Neural crest cell (in vitro differentiated cells): ENCODE measurements at places on chromosomes 7 and 10.
A peak's percentile ranks its signal among the peaks of the same experiment; 100 is the strongest.

GRCh38 chr10:77516575-77516974 lies 121.0 kb downstream of the KCNMA1 start:
- no peaks in the 10 kb centered on the region for H3K36me3 ChIP-seq
- no peak overlapping the region for H3K4me3 ChIP-seq
- no peaks in the 10 kb centered on the region for H3K27me3 ChIP-seq
- no peak for DNase-seq
- no peak overlapping the region for H3K27ac ChIP-seq
- peaks cover 15% of the 10 kb centered on the region for H3K4me1 ChIP-seq

DNA sequence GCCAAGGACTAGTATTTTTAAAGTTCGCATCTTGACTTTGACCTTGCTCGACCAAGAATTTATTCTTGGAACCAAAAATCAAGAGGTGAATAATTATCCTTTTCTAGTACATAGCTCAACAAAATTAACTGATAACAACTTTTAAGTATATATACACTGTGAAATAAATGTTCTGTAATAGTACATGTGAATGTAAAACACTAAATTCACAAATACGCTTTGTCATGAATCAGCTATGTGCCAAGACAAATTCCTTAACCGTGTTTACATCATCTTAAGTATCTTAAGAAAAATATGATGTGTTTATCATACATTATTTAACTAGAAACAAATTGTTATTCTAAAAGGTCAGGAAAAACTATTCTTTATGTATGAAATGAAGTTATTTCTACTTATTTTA lies 83.3 kb downstream of the CUL2 start:
- peaks cover 19% of the 10 kb centered on the region for H3K4me1 ChIP-seq
- H3K36me3 ChIP-seq: peaks cover 12% of the 10 kb centered on the region
- DNase-seq: no peak
- no peak overlapping the region for H3K27ac ChIP-seq
- no peaks in the 10 kb centered on the region for H3K27me3 ChIP-seq

GRCh38 chr10:49273082-49273465 lies 25.9 kb upstream of the C10orf71 start:
- no peaks in the 10 kb centered on the region for H3K36me3 ChIP-seq
- no peaks in the 10 kb centered on the region for H3K27me3 ChIP-seq
- H3K27ac ChIP-seq: no peak overlapping the region
- DNase-seq: no peak
- no peak overlapping the region for H3K4me3 ChIP-seq

DNA sequence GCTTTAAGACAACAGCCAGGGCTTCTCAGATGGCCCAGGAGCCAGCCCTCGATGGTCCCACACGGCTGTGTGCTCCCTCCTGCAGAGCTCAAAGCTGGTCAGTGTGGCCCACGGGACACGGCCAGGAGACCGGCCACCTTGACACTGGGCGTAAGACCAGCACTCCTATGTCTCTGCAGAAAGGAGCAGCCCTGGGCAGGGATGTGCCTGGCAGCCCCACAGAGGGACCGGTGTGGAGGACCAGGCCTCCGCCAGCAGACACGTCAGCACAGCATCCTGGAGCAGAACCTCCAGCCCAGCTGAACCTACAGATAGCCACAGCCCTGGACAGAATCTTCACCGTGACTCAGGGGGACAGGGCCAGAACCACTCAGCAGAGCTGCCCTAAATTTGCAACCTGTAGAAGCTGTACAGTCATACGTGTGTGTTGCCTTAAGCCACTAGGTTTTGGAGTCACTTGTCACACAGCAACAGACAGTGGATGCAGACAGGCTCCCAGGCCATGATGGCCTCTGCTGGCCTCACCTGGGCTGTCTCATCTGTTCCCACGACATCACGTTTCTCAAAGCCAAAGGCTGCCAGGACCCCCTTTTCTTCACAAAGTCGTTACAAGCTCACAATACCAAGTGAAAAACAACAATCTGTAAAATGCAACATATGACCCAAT lies 132.4 kb downstream of the DIP2C start:
- peaks cover 58% of the 10 kb centered on the region for H3K4me1 ChIP-seq
- peak overlapping the region; percentile 35 for H3K4me3 ChIP-seq
- no peaks in the 10 kb centered on the region for H3K36me3 ChIP-seq

GRCh38 chr7:2633538-2634266 lies 1.9 kb downstream of the TTYH3 start:
- H3K4me1 ChIP-seq: peaks cover 38% of the 10 kb centered on the region
- H3K4me3 ChIP-seq: peak overlapping the region; percentile 97
- H3K27ac ChIP-seq: peak overlapping the region; percentile 71

- peaks cover 44% of the 10 kb centered on the region for H3K4me1 ChIP-seq
- no peak overlapping the region for H3K27ac ChIP-seq
- no peak for DNase-seq
- no peaks in the 10 kb centered on the region for H3K27me3 ChIP-seq
These were observed 78.4 kb upstream of the UNC5B start for GRCh38 chr10:71133710-71134686.

- H3K4me3 ChIP-seq: no peak overlapping the region
- no peaks in the 10 kb centered on the region for H3K27me3 ChIP-seq
- peaks cover 20% of the 10 kb centered on the region for H3K4me1 ChIP-seq
- no peak overlapping the region for H3K27ac ChIP-seq
These were observed 368.9 kb downstream of the SORCS1 start for GRCh38 chr10:106795619-106796018.

DNA sequence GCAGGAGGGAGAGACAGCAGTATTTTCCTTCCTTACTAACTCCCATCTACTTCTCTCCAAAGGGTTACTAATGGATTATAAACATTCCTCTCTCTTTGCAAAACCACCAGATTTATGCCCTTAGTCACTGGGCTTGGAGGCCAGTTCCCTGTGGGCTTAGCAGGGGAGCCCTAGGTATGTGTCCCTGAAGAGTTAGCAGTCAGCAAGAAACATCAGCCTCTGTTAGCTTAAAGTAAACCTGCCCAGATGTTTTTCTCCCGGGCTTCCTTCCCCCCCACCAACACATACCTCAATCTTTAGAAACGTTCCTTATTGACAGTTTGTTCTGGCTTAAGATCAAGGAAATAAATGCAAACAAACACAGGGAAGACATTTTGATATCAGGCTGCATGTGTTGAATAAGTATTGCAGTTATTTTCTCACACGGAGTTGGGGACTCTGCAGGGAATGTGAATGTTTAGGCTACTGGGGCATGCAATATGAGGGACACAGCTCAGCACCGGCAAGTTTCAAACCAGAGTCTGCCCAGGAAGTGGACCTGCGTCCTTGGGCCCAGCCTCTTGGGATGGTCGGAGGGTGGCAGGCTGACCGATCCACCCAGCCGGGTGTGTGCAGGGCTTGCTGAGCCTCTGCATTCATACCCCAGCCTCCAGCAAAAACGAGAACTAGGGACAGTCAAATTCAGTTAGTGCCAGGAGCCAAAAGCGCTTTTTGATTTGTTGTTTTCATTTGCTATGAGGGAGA lies 252.0 kb upstream of the GRB10 start:
- no peak overlapping the region for H3K27ac ChIP-seq
- peaks cover 3% of the 10 kb centered on the region for H3K27me3 ChIP-seq

DNA sequence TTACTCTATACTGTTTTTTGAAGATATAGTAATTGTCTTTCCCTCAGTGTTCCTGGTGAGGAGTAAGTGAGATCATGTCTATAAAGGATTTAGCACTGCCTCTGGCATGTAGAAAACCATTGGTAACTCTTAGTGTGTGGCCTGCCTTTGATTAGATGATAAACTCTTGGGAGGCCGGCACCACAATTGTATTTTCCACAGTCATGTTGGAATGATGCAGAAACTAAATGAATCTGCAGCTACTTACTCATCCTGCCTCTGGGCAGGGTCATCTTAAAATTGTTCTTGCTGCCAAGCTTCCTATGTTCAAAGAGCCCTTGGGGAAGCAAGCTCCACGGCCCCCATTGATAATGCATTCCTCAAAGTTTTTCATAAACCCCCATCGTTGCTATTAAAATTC lies 204.6 kb downstream of the ANKRD7 start:
- H3K36me3 ChIP-seq: peaks cover 6% of the 10 kb centered on the region
- no peak for DNase-seq
- no peaks in the 10 kb centered on the region for H3K4me1 ChIP-seq
- H3K4me3 ChIP-seq: no peak overlapping the region
- H3K27ac ChIP-seq: no peak overlapping the region

DNA sequence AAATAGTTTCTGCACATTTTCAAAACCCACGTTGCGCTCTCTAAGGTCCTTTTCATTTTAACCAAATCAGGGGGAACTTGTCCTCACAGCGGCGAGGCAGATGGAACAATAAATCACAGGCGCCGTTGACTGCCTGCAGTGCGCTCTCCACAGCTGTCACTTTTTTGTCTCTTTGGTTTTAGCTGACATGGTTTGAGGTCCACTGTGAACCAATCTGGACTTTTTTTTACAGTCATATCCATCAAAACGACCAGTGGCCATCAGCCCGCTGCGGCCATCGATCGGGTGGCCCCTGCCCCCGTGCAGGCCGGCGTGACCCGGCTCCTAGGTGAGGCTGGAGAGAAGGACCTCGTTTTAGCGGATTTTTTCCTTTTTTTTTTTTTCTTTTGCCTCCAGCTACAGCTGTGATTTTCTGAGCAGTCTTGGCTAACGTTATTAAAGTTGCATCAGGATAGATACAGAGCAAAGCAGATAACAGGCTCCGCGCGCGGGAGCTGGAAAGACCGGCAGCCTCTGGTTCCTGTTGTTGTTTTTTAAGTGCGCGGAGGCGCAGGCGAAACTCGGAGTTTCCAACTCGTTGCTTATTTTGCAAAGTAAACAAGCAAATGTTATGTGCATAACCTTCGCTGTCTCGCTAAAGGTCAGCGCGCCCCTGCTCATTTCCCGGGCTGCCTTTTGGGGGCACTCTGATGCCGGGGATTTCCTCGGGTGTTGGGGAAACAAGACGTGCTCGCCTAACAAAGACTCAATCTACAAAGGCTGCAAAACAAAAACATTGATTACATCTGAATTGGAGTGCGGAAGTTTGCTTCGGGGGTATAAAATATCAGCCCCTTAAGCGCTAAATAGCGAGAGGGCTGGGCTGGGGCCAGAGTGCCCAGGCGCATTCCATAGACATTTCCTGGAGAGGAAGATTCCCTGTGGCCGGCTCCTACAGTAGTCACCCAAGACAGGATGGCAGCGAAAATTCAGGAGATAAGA lies 414.8 kb upstream of the MKI67 start:
- H3K27ac ChIP-seq: peak overlapping the region; percentile 37
- peaks cover 44% of the 10 kb centered on the region for H3K4me1 ChIP-seq
- peak overlapping the region; percentile 83 for H3K4me3 ChIP-seq
- no peaks in the 10 kb centered on the region for H3K36me3 ChIP-seq
- peaks cover 27% of the 10 kb centered on the region for H3K27me3 ChIP-seq

- DNase-seq: no peak
- H3K27me3 ChIP-seq: peaks cover 46% of the 10 kb centered on the region
- H3K36me3 ChIP-seq: no peaks in the 10 kb centered on the region
- H3K27ac ChIP-seq: no peak overlapping the region
These were observed 73.5 kb upstream of the PDSS1 start for GRCh38 chr10:26624006-26624405.

DNA sequence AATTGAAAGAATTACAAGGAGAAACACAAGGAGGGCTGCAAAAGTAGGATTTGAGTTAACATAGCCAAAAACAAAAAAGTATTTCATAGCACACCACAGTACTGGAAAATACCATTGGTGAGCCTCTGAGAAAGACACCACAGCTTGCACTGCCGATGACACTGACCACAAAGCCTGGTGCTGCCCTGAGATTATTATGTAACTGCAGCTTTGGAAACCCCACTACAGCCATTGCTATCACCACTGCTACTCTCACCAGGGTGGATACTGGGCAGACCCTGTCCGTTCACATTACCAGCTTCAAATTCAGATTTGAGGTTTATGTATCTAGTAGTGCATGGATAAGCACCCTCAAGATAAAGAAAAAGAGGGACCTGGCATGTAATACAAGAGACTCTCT lies 1246.7 kb upstream of the SORCS1 start:
- no peaks in the 10 kb centered on the region for H3K36me3 ChIP-seq
- no peak overlapping the region for H3K27ac ChIP-seq
- H3K27me3 ChIP-seq: peaks cover under 1% of the 10 kb centered on the region
- H3K4me3 ChIP-seq: no peak overlapping the region
- no peak for DNase-seq
- H3K4me1 ChIP-seq: no peaks in the 10 kb centered on the region

DNA sequence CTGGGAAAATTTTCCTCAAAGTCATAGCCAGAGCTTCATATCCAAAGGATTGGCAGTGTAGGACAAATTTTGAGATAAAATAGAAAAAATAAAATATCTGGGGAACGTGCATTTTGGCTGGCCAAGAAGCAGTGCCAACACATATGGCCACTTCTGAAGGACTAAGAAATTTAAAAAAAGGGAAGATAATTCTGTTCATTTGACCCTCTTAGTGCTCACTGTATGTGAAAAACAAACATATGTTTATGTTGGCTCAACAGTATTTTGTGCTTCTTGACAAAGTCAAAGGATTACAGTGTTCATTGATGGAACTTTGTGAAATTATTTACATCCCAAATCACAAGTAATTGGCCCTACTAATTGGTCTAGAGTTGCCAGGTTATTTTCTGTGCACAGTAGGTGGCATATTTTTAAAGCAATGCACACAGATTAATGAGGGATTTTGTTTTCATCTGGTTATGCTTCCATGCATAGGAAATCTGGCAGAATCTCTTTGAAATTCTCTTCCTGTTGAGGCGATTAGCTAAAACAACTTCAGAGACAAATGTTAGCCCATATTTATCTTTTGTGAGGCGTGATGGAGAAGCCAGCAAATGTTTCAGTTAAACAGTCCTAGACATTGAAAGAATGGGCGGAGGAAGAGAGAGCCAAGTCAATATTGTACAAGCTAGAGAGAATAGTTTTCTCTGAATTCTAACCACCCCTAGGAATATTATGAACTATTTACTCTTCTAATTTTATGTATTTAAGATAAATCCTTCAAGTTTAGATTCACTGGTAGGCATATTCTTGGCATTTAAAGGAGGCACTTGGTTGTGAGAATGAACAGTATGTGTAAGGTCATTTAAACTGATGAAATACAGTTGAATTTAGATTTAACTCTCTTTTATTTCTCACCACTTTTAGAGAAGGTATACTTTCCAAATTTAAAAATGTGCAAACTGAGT lies 237.7 kb upstream of the MBL2 start:
- no peak overlapping the region for H3K4me3 ChIP-seq
- no peak for DNase-seq

DNA sequence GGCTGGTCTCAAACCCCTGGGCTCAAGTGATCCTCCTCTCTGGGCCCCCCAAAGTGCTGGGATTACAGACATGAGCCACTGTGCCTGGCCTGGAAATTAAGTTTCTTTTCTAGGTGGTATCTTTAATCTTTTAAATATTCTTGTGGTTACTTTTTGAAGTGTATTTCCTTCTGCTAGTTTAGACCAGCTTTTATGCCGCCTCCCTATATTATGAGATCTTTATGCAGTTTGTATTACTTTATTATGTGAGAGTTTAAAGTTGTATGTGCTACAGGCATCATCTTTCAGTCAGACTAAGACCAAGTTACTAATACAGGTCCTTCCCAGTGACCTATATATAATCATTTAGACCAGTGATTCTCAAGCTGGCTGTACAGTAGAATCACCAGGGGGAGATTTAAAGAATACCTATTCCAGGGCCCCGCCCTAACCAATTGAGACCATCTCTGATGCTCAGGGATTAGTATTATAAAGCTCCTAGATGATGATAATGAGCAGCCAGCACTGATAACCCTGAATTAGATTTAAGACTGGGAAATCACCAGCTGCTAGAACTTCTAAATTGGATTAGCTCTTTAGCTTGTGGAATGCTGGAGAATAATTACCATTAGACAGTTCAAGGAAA lies 11.3 kb downstream of the INPP5F start:
- peaks cover 38% of the 10 kb centered on the region for H3K4me1 ChIP-seq
- H3K4me3 ChIP-seq: no peak overlapping the region
- no peaks in the 10 kb centered on the region for H3K36me3 ChIP-seq
- no peak for DNase-seq
- H3K27ac ChIP-seq: no peak overlapping the region

- peaks cover 2% of the 10 kb centered on the region for H3K27me3 ChIP-seq
- H3K27ac ChIP-seq: no peak overlapping the region
- no peak overlapping the region for H3K4me3 ChIP-seq
- H3K4me1 ChIP-seq: no peaks in the 10 kb centered on the region
- no peak for DNase-seq
- no peaks in the 10 kb centered on the region for H3K36me3 ChIP-seq
These were observed 24.6 kb upstream of the INMT start for GRCh38 chr7:30727061-30727945.
